ENCODE measurements at places on chromosomes 5 and 9.

DNA sequence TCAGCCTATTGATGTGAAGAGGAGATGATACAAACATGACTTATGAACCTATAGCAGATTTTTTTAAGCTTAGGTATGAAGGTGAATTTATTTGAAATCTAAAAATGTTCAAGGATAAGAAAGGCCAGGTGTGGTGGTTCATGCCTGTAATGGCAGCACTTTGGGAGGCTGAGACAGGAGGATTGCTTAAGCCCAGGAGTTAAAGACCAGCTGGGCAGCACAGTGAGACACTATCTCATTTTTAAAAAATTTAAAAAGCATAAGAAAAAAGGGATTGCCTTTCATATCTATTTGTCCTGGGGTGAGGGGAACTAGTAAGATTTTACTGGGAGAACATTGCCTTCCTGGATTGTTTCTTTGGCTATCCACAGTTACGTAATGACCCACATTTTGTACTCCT lies 40.8 kb upstream of the SRP19 start:
- ATAC-seq = no peak

DNA sequence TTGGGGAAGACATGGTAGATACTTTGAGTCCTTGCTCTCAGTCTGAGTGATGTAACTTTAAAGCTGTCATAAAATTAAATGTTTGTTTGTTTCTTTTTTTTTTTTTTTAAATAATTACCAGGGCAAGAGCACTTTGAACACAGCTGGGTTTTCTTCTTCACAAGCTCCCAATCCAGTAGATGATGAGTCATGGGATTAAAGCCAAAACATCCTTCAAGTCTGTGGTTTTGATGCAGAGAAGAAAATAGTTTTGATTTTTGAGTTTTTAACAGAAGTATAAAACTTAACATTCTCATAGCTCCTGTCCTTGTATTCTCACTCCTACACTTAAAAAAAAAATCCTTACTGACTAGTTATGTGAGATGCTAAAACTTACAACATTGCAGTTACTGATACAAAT lies 34.8 kb upstream of the IL31RA start:
- ATAC-seq = peak; percentile 55

GRCh38 chr5:34648840-34649158 lies 7.3 kb upstream of the RAI14 start:
- no peak for ATAC-seq

DNA sequence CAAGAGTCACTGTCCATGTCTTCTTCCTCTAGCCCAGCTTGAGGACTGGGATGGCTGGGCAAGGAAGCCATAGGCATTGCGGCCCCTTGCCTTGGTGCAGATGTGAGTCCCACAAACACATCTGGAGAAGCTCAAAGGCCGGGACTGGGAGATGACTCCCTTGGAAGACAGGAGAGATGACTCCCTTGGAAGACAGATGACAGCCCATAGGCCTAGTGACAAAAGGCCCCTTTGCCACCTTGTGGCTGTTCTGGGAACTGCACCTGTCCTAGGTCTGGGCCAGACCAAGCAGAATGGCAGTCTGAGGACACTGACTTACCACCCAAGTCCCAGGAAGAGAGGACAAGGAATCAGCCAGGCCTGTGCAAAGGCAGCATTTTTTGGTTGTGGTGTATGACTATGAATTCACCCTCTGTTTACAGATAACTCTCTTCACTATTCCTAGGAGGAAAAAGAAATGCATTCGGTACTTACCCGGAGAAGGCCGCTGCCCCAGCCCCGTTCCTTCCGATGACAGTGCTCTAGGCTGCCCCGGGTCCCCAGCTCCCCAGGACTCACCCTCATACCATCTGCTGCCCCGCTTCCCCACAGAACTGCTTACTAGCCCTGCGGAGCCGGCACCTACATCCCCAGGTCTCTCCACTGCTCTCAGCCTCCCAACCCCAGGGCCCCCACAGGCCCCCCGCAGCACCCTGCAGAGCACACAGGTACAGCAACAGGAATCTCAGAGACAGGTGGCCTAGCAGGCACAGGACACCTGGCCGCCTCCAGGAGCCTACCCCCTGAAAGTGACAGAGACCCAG lies 30.8 kb downstream of the SKP1 start:
- peak; percentile 89 for ATAC-seq

DNA sequence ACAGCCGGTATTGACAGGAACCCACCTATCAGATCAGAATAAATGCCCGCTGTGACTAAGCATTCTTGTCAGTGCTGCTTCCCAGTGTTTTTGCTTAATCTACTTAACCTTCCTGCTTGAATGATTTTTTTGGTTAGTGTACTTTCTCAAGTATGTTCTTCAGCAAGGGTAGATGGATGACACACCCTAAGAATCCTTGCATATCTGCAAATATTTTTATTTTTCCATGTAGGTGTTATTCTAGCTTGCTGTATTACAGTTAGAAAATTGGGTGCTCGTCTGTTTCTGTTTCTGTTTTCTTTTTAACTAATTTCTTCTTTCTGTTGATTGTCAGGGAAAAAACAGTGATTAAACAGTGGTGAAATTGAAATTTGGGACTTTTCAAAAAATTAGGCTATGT lies 64.5 kb downstream of the SEC61B start:
- no peak for ATAC-seq

DNA sequence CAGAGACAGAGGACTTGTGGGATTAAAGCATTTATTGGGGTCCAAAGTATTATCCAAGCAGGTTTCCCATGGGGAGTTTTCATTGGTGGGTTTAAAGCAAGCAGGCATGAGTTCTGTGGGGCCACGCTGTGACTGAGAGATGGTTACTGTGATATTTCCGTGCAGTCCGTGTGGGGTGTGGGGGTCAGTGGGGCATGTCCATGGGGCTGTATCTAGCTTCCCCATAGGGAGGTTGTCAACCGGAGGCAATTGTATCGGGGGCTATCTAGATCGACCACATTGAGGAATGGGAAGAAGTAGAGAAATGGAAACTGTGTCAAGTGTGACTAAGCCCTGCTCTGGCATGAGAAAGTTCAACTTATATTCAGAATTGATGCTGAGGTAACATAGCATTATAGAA lies 7.1 kb upstream of the RPS23 start:
- no peak for ATAC-seq

GRCh38 chr9:107266624-107267368 lies 16.3 kb upstream of the RAD23B start:
- ATAC-seq = no peak

GRCh38 chr5:90549729-90550275 lies 8.8 kb upstream of the ADGRV1 start:
- ATAC-seq = no peak

DNA sequence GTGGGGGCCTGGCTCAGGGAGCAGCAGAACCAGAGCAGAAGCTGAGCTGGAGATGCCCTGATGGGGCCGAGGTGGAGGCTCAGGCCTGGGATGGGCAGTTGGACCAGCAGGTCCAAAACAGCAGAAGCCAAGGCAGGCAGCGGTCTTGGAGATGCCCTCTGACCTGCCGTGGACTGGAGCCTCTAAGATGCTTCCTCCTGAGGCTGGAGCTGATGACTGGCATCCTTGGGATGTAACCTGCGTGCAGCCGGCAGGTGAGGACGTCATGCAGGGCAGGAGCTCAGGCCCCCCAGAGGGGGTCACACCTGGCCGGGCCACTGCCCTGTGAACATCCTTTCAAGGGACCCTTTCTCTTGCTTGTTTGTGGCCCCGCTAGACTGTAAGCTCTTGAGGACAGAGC lies 162.0 kb downstream of the RGS3 start:
- no peak for ATAC-seq

DNA sequence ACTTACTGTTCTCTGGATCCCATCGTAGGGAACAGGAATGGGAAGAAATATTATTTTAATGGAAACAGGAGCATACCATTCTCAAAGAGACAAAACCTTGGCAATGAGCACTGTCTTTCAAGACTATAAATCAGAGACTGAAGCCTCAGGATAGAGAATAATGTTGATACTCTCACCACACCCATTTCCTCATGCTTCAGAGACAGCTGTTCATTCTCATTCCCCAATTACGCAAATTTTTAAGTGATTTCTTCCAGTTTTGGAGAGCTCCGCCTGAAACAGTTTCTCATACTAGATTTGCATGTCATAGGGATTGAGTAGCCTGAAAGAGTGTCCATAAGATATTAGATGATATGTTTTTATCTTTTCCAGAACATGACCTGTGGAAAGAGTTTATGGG lies 290.5 kb upstream of the RASA1 start:
- ATAC-seq = no peak

DNA sequence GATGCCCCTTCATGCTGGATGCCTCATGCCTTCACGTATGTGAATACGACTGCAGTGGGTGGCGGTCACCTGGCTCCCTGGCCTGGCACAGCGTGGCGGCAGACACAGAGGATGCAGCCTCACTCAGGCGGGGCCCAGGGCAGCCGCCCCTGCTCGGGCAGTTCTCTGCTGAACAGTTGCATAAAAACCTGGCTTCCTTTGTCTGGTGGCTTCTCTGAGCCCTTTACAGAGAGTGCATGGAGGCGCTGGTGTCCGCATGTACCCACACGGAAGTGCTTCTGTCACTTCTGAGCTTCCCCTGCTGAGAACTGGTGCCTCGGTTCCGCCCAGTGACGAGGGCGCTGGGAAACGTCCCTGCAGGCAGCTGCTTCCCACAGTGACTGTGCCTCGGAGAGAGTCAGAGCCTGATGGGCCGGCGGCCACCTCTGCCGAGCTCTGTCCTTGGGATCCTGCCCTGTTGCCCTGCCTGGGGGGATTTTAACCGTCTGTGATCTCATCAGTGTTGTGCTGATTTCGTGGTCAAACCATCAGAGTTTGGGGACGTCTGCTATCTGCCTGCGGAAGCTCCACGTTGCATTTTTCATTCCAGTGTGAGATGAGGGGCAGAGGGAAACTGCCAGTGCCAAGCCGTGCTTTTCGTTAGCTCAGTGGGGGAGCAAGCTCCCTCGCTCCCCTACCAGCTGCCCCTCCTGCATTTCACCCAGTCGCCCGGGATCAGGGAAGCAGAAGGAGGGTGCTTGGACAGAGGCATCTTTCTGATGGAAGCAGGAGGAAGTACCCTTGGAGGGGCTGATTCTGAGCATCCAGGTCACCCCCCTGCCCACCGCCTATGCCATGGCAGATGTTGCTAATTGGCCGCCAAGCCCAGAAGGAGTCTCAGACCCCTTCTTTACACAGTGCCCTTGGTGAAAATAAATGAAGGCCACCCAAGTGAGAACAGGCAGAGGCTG lies 153.0 kb upstream of the COL5A1 start:
- no peak for ATAC-seq

GRCh38 chr5:1765141-1765879 lies 34.3 kb downstream of the MRPL36 start:
- no peak for ATAC-seq

GRCh38 chr5:168964182-168964581 lies 336.8 kb downstream of the SLIT3 start:
- ATAC-seq = no peak

GRCh38 chr9:36987891-36988290 lies 46.2 kb downstream of the PAX5 start:
- ATAC-seq = no peak

GRCh38 chr9:20707708-20708107 lies 23.6 kb downstream of the FOCAD start:
- ATAC-seq = no peak

DNA sequence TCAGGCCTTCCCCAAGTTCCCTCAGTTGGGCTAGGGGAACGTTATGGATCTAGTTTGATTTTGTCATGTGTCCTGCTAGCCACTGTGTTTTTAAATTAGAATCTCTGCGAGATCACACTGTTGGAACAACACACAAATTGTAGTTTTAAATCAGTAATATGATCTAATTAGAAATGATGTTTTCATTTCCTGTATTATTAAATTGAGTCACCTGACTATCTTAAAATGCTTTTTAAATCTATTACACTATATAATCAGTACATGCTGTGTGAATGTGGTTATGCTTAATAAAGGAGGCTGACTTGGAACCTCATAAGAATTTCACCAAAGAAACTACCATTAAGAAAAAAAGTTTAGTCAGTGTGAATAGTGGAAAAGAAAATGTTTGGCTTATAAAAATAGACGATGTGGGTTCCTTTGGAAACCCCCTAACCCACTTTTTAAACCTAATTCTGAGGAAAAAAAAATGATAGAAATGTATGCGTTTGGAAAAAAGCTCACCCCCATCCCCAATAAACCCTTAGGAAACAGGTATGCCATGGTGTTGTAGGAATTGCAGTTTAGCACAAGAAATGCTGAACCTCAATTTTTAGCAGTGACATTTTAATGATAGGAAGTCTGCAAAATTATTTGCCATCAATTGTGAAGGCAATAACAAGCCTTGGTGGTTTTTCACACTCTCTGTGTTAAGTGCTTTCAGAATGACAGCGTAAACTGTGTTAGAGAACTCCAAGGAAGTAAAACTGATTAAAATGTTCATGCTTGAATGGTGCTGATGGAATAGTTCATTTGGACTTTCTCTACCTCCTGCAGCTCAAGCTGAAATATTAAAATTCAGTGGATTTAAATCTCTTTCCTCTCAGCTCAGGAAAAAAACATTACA lies 59.0 kb downstream of the TLE4 start:
- ATAC-seq = 0 out of 3 replicates have a peak, but pooled peaks have one; percentile 22

GRCh38 chr9:137205126-137206069 lies at the start of the genes NDOR1 and TMEM203:
TSS of gene NDOR1 (plus strand) at chr9:137205700. CDS start at chr9:137205778, 78 bp downstream.
TSS of gene TMEM203 (minus strand) at chr9:137205648. CDS start at chr9:137205414, 234 bp downstream.
- ATAC-seq = peak; percentile 53

GRCh38 chr9:106757514-106757913 lies 105.5 kb upstream of the ZNF462 start:
- ATAC-seq = no peak

DNA sequence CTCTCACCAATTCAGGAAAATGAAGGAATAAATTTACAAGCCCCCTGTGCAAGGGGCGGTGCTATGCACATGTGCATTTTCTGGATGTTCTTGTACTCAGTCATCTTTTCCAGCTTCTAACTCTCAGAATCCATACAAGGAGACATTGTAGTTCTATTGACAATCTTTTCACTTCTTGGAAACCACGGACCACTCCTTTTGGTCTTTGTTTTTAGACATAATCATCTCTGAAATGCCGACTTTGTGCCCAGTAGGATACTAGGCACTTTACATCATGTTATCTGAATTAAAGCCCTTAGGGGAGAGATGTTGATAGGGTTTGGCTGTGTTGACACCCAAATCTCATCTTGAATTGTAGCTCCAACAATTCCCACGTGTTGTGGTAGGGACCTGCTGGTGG lies 322.6 kb upstream of the WWC1 start:
- ATAC-seq = no peak

DNA sequence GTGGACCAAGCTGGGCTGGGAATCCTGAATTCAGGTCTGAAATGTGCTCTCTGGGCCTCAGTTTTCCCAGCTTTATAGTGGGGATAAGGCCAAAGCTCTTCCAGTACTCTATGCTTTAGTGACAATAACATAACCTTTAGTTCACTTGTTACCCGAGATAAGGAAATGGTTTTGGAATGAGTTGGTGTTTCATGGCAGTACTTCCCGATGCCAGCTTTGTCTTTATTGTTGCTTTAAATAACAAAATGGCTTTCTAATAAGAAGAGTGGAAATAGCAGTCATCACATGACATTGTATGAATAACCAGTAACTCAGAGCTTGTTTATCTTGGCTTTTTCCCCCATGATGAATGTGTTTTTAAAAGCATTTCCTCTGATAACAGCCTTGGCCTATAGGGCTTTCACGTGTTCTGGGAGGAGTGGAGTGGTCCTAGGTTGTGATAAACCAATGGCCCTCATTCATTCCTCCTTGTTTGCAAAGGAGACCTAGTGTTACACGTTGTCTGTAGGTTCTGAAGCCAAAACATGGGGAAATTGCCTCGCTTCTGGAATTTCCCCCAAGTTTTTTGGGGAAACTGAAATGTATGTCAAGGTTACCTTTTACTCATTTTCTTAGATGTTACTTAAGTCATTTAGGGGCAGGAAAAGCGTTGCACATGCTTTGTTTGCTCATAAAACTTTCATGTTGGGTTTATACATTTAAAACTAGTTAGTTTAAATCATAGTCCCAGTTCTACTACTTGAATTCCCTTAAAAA lies 53.7 kb downstream of the ZNF618 start:
- ATAC-seq = no peak

All from SK-N-SH treated with all-trans-retinoic acid at 6 μM for 48 hours (cell line).